Sciatic nerve (tissue), 2 donors: ENCODE measurements at places on chromosomes 13 and 19. TPM values are rescaled to one million over a fixed set of nuclear protein-coding genes. Genes with fewer than 3 reads are reported as not detected.

KIR3DL1 gene
- not detected for total RNA-seq

DNA sequence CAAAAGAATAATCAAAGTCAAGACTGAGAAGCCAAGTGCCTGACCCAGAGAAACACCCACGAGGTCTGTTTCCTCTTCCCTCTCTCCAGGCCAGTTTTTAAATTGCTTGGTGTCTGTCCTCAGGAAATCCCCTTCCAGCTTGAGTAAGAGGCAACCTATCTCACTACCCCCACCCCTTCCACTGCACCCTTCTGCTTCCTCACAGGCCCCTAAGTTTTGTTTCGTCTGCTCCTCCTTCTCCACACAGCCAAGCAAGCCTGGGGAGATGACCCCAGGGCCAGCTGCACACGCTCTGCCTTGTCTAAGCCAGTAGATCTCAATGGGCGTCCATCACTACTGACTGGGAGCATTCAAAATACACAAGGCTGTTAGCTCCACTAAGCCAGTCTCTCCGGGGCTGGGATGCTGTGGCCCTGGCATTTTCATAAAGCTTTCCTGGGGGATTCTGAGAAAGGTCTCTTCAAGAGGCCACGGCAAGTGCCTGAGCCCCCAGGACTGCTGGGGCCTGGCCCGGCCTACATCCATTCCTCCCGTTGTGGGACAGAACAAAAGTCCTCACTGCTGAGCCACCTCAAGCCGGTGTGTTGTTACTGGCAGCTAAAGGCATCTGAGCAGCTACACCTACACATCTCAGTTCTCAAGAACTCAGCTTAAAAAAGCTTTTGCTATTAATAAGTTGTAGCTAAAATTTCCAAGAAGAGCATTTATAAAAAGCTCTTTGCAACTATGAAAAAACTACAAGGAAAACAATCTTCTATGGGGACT, 14.9 kb upstream of the IL4I1 start:
- no peak for DNase-seq

DNA sequence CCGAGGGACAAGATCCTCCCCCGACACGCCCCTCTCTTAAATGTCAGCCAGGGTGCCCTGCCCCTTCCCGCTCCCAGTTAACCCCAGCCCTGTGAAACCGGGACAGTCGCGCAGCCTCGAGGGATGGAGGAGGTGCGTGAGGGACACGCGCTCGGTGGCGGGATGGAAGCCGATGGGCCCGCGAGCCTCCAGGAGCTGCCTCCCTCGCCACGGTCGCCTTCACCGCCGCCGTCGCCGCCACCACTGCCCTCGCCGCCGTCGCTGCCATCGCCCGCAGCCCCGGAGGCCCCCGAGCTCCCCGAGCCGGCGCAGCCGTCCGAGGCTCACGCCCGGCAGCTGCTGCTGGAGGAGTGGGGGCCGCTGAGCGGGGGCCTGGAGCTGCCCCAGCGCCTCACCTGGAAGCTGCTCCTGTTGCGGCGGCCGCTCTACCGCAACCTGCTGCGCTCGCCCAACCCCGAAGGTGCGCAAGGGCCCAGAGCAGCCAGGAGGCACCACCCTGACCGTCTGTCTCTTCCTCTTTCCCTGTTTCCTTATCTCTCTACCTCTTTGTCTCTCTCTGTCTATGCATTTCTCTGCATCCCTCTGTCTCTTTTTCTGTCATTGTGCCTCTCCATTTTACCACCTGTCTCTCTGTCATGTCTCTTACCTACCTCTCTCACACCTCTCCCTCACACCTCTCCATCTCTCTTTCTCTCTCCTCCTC, at the start of gene NCCRP1:
Gene NCCRP1 (plus strand): TSS at position 105 of the 703 bp plus-strand sequence. CDS start 19 bp downstream, at position 124.
- no peak for DNase-seq

- no peak for DNase-seq
Measured at GRCh38 chr13:42852136-42852535, 70.8 kb downstream of the FAM216B start.

DNA sequence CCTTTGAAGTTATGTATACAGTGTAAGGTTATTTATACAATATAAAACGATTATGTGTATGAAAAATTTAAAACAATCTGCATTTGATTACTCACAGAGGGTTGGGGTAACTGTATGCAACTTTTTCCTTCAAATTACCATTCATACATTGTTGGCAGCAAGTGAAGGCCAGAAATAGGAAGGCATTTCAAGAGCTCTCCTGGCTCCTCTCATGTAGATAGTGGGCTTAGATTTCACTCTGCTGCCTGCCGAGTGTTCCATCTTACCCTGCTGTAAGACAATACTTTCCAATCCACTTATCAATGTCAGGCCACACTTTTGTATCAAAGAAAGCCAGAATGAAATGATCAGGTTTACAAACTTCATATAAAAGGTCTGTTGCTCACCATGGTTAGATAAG, 245.2 kb downstream of the DNAJC15 start:
- DNase-seq = no peak

DNA sequence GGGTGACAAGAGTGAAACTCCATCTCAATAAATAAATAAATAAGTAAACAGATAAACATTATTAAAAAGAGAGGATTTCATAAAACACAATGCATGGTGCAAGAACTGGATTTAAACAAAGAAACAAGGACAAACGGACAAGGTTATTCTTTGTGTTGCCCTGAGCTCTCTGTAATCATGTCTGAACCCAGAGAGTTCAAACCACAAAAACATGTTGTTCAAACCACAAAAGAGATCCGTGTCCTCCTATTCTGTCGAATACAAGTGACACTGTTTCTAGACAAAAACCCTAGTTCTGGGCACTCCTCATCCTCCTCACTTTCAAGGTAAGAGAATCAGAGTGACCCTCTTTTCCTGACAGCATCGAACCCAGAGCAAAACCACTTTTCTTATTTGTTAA, 4.6 kb upstream of the TPRX2 start:
- DNase-seq = no peak

DNA sequence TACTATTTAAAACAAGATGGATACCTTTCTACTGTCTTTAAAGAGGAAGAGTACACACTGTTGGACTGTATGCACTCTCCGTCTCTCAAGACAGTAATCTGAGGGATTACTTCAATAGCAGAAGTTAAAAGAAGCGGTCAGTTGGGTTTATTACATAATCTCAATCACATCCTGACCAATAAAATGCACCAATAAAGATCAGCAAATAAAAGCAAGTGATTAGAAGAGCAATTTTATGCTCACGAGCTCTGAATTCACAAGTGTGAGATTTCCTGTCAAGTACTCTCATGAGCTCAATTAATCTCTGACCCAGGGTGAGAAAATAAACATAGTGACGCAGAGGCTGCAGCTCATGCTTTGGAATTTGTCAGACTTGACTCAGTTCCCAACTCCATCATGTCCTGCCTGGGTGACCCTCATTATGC, 12.2 kb downstream of the ABCC4 start:
- no peak for DNase-seq
